ENCODE measurements at places on chromosomes 13 and 19.

GRCh38 chr13:87344176-87344575 lies 327.0 kb upstream of the SLITRK5 start:
- no peak for DNase-seq

GRCh38 chr19:46919324-46919723 lies 58.5 kb downstream of the ARHGAP35 start:
- peak; percentile 26 for DNase-seq

DNA sequence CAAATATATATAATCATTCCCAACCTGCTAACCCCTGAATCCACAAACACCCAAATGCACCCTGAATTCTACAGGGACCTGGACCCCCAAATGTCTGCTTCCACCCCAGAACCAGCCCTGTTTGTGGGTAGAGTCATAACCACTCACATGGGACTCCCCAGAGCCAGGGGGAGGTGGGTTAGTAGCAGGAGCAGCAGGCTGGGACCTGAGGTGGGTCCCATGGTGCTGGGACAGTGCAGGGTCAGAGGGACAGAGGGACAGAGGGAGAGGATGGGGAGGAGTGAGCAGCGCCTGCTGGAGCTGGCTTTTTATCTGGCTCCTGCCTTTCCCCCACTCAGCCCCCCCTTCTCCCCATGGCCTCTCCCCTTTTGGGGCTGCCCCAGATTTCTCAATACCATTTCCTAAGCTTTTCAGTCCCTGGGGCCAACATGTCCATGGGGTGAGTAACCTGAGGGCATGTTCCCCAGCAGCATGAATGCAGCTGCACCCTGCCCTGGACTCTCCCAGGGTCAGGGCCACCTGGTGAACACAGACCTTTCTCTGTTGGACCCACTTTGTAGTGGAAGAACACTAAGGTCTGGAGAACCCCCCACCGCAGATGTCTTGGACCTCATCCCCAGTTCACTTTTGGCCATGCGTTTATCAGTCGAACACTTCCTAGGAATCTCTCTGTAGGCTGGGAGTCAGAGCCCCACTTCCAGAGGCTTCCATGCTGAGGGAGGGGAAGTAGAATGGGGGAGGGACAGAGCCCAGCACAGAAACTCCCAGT lies at the start of gene C3:
C3 (minus strand) TSS at position 282 of the 769 bp plus-strand sequence; CDS start at position 221, 61 bp downstream.
- no peak for DNase-seq

GRCh38 chr13:45796426-45797235 lies 54.9 kb downstream of the SIAH3 start:
- DNase-seq = no peak

- no peak for DNase-seq
Measured at GRCh38 chr13:50691681-50692263, 151.7 kb downstream of the DLEU7 start.

Measured in DMS79 (cell line).